NCI-H1694 treated with DMSO at 0.1 percent for 48 hours (cell line): ENCODE measurements at places on chromosomes 2 and 18.
A peak's percentile ranks its signal among the peaks of the same experiment; 100 is the strongest.

- no peak for DNase-seq
Measured at GRCh38 chr2:32237996-32238395, 26.7 kb downstream of the NLRC4 start.

- DNase-seq, result no peak
Measured at GRCh38 chr2:70381821-70382220, 80.0 kb upstream of the FAM136A start.

DNA sequence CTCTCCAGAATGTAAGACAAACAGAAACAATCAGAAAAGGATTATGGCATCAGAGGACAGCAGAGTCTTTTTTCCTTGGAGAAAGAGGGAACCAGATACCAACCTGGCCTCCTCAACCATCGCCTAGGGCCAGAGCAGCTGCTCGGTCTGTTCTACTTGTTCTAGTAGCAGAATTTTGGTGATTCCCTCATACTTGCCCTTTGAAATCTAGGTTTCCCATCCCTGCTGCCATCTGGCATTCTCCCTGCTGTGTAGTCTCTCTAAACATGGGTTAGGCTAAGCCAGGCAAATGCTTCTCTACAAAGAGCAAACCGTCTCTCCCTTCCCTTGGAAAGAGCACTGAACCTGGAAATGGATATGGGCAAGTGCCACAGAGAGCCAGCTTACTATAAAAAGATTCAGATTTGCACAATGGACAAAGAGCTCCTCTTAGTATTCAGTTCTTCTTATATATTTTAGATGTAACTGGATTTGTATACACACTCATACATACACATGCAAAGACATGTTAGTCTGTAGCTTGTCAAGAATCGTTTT lies 208.6 kb upstream of the ST6GAL2 start:
- DNase-seq, result peak; percentile 61

- DNase-seq, result no peak
Measured at GRCh38 chr2:85429213-85429923, 10.9 kb downstream of the SH2D6 start.

DNA sequence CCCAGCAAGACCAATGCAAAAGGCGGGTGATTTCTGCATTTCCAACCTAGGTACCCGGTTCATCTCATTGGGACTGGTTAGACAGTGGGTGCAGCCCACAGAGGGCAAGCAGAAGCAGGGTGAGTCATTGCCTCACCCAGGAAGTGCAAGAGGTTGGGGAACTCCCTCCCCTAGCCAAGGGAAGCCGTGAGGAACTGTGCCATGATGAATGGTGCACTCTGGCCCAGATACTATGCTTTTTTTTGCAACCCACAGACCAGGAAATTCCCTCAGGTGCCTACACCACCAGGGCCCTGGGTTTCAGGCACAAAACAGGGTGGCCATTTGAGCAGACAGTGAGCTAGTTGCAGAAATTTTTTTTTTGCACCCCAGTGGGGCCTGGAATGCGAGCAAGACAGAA lies 662.6 kb upstream of the ACVR2A start:
- DNase-seq, result no peak

GRCh38 chr2:173054466-173054865 lies 21.2 kb upstream of the MAP3K20 start:
- DNase-seq, result no peak

DNA sequence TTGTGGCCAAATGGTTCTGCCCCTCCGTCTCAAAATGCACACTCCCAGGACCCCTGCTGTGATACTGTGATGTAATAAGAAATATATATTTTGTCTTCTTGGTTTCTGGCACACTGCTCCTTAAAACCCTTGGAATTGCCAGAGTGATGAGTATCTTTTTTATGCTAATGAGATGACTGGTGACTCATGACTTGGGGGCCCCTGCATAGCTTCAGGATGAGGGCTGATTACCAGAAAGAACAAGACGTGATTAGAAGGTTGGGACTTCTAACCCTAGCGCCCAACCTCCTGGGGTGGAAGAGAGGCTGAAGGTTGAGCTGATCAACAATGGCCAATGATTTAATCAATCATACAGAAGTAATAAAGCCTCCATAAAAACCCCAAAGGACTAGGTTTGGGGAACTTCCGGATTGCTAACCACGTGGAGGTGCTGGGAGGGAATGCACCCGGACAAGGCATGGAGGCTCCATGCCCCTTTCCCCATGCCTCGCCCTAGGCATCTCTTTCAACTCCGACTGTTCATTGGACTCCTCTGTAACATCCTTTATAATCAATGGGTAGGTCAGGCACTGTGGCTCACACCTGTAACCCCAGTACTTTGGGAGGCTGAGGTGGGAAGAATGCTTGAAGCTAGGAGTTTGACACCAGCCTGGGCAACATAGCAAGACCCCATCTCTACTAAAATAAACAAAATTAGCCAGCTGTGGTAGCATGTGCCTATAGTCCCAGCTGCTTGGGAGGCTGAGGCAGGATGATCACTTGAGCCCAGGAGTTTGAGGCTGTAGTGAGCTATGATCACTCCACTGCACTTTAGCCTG lies 89.1 kb downstream of the HS1BP3 start:
- no peak for DNase-seq

DNA sequence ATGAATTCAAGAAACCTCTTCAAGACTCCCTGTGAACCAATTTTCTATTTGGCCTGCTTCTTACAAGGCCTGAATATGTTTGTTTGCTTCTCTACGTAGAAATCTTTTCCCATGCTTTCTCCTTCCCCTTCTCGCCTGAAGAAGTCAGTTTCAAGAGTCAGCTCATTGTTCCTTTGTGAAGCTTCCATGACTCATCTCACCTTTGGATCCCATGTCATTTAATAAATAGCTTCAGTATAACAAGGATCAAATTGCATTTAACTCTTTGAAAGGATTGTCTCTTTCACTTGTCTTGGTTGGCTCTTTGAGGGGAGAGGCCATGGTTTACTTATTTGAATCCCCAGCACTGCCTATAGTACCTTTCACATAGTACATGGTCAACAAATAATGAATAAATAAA lies 28.4 kb downstream of the CPS1 start:
- DNase-seq, result no peak

- no peak for DNase-seq
Measured at GRCh38 chr18:42281124-42281523, 326.1 kb downstream of the PIK3C3 start.

- no peak for DNase-seq
Measured at GRCh38 chr2:130916438-130916705, 79.7 kb downstream of the ARHGEF4 start.

GRCh38 chr2:174328961-174329715 lies 5.6 kb upstream of the SP9 start:
- DNase-seq, result no peak

- no peak for DNase-seq
Measured at GRCh38 chr2:132883430-132883829, 213.4 kb upstream of the LYPD1 start.

DNA sequence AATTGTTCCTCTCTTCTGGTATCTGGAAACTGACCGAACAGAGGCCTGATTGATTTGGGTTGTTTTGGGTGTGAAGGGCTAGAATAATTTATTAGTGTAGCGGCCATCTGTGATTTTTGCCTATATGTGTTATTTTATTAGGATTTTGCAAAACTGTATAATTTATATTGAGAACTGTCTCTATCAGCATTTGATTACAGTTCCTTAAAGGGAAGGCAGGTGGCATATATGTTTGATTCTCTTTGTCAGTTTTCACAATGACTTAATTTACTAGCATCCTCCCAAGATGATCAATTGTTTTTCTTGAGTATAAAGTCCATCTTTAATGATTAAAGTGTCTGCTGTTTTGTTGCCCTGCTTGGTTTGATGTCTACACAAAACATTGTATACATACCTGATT lies 4.5 kb downstream of the NBEAL1 start:
- no peak for DNase-seq

- DNase-seq, result no peak
Measured at GRCh38 chr2:197978971-197979370, 174.6 kb downstream of the PLCL1 start.

DNA sequence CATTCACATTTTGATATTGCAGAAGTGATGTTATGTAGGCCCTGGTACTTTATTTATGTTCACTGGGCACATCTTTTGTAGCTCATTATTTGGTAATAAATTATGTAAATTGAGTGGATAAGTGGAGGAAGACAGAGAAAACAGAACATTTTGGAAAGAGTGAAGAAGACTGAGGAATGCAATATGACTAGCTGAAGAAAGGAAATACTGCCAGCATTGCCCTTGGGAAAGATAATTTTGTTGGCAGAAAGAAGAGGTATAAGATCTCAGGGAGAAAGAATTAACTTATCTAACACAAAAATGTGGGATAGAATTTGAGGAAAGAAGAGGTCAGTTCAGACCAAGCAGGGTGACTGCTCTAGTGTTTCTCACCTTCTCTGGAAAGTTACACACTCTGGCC lies 118.8 kb downstream of the TTC27 start:
- no peak for DNase-seq

GRCh38 chr2:111994042-111994441 lies 61.0 kb upstream of the TMEM87B start:
- no peak for DNase-seq
